ENCODE measurements at places on chromosomes 1 and 21.

- DNase-seq = no peak
Measured at GRCh38 chr1:201283836-201284553, 689 bp downstream of the PKP1 start.

GRCh38 chr1:205927247-205927646 lies 16.0 kb downstream of the SLC26A9 start:
- DNase-seq = no peak

DNA sequence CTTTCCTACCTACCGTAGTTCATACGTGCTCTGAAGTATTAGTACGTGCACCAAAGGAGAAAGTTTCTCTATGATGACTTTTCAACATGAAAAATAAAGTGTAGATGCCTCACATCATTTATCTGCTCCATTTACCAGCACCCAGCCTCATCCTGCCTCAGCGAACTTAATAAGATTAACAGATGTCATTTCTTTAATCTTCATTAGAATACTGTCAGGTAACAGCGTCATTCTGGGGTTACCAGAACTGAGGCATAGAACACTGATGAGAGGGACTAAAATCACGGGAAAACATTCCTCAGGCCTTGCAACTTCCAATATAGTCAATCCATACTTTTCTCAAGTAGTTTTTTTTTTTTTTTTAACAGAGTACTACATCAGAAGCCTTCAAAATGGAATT lies 43.2 kb upstream of the DISC1 start:
- no peak for DNase-seq

- no peak for DNase-seq
Measured at GRCh38 chr1:69409731-69410456, 157.8 kb upstream of the LRRC7 start.

GRCh38 chr1:36523230-36523495 lies 40.5 kb upstream of the CSF3R start:
- no peak for DNase-seq

DNA sequence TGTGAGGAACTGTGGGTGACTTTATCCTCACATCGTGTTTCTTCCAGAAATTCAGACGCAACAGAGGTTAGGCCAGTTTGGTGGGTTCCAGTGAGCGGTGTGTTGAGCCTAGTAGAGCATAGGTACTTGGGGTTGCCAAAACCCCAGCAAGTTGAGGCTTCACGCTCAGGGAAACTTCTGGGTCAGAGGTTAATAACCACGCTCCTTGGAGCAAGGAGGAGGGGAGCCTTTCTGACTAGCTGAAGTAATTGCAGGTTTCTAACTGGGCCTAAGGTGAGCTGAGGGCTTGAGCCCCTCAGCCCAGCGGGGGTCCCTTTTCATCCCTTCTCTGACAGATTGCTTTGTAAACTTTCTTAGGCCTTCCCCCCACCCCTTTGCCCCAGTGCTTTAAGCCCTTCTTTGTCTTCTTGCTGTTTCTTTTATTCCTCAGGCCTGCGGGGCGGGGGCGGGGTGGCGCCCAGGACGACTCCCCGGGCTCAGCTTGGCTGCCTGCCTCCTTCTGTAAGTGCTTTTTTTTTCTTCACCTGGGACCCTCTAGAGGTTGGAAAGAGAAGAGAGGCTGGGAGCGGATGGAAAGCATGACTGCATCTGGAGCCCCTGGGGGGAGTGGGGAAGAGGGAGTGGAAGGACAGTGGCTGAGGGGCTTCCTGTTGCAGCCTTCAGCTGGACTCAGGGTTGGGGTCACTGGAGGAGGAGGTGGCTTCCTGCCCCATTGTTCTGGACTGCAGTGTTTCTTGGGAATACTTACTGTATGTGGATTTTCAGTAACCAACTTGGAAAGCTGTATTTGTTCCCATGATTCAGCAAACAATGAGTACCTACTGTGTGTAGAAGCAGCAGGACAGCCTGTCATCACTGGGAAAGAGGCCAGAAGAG lies 1.3 kb upstream of the ZNF436 start:
- DNase-seq = no peak

DNA sequence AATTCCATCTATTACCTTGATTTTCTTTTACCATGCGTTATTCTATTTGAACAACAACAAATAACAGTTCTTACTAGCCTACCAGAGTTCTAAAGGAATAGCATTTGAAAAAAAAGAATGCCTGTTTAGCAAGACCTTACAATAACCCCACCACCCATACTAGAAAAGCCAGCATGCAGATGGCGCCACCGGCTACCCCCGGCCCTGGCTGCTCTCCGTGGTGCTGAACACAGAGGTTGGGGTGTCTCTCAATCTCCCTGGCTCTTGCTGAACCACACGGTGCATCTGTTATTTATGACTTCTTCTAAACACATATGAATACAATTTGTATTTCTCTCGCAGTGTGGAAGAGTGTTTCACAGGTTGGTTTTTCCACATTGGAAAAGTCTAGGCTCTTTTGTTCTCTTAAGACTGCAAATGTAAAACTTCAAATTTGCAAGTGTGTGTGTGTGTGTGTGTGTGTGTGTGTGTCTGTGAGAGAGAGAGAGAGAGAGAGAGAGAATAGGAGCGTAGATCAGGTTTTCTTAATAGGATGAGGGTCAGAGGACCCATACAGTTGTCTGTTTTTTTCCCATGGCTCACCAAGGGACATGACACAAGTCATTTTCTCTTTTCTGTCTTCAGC lies 13.6 kb downstream of the GRIK3 start:
- DNase-seq = no peak

DNA sequence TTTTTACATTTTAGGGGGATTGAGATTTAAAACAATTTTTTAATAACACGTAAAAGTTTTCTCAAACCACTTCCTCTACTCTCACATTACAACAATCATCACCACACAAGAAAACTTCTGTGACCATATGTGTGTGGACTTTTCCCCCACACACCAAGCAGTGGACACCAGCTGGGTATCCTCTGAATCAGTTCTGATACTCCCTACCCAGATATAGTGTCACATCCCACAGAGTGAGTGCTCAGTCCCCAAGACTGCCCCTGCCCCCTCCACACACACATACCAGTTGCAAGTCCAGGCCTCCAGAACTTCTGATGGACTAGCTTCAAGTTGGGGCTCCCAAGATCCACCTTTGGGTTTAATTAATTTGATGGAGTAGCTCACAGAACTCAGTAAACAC lies 53.3 kb upstream of the QSOX1 start:
- DNase-seq = no peak

GRCh38 chr1:5223206-5223605 lies 568.8 kb downstream of the AJAP1 start:
- DNase-seq = no peak

DNA sequence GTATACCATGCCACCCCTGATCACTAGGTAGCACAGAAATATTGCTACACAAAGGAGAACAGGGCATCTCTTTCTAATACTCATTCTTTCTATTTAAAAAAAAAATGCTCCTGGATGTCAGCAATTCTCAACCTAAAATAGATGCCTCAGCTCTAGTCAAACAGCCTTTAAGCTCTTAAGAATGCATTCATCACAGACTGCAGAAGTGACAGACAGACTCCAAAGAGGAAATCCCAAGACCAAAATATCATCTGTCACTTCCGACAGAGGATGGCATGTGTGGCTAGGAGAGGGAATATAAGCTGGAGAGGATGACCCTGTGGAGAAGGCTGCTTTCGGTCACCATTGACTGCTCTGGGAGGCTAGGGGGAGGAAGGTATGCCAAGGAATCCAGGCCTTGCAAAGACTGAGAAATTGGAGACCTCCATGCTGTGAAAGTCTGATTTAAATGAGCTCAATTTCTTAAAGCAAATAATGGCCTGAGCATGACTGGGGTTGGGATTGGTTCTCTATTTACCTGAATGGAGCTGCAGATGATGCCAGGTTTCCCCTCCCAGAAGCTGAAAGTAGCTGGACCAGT lies 277.4 kb downstream of the BRINP2 start:
- DNase-seq = no peak

DNA sequence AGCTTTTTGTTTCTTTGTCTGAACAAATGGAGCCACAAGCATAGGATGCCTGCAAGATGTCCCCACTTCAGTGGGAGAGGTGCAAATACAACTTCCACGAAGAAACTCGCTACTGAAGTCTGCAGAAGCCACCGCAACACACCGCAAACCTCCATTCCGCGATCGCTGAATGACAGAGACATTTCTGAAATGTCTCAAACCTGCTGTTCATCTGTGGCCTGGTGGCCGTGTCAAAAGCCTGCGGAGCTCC lies 1.0 kb downstream of the TP53BP2 start:
- DNase-seq = no peak

GRCh38 chr1:239909898-239910297 lies 181.8 kb upstream of the FMN2 start:
- peak; percentile 6 for DNase-seq

DNA sequence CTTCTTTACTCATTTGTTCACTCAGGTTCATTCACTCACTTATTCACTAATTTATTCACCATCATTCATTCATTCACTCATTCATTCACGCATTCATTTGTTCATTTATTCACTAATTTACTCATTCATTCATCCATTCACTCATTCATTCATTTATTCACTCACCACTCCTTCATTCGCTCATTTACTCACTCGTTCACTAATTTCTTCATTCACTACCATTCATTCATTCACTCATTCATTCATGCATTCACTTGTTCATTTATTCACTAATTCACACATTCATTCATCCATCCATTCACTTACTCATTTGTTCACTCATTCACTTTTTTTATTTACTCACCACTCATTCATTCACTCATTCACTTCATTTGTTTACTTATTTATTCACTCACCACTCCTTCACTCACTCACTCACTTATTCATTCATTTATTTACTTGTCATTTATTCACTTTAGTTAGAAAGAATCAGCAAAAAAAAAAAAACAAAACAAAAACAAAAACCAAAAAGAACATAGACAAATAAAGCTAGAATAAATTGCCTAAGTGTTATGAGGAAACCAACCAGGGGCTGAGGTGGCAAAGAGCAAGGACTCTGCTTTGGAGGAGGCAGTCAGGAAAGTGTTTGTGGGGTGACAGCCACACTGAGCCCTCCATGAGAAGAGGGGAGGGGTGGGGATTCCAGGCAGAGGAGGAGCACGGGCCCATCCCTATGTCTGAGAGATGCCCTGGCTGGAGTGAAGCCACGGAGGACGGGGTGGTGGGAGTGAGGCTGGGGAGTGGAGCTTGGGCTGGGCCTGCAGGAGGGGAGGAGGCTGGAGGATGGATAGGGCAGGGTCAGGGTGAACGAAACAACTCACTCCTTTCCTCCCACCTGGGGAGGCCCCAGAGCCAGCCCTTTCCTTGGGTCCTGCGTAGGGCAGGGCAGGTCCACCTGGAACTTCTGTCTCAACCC lies 129.2 kb upstream of the WNT4 start:
- DNase-seq = no peak

DNA sequence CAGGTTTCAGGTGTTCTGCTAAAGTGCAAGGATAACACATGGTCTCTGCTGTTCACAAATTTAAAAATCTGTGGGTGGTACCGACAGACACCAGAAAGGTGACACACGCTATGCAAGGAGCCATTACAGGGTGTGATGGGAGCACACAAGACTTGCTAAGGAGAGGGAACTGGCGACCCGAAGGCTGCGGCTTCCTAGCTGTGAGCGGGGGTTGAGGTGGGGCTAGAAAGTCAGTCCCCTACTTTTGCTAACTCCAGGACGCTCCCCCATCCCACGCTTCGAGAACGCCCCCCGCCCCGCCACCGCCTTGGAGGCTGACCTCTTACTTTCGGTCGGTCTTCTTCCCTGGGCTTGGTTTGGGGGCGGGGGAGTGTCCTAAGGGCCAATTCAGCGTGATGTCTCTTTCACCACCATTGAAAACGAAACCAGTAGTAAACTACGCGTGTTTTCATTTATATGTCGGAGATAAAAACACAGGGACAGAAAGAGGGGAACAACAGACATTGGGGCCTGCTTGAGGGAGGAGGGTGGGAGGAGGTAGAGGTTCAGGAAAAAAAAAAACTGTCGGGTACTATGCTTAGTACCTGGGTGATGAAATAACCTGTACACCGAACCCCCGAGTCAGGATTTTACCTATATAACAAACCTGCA lies 1.1 kb downstream of the CKS1B start:
- DNase-seq = no peak

DNA sequence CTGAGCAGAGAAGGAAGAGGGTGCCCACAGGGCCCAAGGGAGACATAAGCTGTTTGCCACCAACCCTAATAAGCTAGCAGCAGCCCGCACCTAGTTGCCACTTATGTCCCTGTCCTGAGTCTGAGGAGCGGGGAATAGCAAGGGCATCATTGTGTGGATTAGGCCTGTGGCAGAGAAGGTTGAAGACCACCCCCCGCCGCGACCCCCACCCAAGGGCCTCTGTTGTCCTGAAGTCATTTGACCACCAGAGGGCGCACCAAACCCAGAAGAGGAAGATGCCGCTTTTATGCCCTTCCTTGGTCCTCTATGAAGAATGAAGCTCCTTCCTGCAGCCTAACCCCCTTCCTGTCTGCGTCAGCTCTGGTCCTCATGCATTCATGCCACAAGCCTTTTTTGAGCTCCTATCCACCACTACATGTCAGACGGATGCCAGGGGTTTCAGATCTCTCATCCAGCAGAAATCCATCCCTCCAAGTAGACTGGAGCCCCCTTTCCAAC lies 16.6 kb downstream of the RHBG start:
- DNase-seq = peak; percentile 33

DNA sequence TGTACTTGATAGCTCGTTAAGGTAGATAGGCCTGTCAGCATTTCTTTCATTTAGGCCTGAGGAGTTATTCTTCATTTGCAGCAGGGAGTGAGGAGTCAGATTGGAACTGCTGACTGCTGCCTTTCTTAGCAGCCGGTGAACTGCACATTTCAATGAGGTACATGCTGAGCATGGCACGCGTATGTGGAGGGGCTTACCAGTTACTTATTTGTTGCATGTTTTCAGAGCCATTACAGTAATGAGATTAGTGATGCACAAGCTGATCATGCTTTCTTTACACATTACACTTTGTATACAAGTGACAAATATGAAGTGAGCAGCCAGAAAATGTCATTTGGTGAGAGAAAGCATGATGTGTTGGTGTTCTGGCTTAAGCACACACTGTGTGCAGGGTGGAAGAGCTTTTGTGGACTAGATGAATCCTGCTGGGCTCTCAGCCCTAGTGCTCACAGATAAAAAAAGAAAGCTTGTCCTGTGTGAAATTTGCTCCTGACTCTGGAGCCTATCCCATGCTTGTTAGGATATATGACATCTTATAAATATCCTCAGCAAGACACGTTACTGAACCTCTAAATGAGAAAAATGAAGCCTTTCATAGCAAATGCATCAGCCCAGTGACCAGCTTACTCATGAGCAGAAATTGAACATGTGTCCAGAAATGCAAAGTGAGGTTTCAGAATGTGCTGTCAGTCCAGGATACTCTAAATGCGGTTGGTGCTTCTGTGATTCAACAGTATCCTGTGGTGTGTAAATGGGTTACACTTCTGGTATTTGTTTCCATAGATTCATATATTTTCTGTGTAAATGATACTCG lies 574.7 kb upstream of the ADGRL2 start:
- no peak for DNase-seq

DNA sequence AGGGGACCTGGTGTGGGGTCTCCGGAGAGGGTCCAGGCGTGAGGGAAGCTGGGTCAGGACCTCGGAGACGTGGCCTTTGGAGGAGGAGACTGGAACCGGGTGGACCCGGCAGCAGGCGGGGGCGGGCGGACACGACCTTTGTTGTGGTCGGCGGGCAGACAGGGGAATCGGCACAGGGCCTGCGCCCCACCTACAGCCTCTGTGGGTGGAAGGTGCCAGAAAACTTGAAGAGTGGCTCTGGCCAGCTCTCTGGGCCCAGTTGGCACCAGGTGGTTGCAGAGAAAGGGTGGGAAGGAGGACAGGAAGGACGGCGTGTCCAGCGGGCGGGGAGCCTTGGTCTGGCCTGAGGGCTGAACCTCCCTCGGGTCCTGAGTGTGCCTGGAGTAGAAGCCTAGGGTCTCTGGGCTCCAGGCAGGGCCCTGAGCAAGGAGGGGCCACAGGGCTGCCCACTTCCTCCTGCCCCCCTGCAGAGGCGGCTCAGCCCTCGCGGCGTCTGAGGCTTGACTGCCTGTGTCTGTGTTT lies 7.7 kb upstream of the TTLL10 start:
- DNase-seq = no peak

Data from AG04450 (cell line).